ENCODE measurements at places on chromosomes 2 and 18.

DNA sequence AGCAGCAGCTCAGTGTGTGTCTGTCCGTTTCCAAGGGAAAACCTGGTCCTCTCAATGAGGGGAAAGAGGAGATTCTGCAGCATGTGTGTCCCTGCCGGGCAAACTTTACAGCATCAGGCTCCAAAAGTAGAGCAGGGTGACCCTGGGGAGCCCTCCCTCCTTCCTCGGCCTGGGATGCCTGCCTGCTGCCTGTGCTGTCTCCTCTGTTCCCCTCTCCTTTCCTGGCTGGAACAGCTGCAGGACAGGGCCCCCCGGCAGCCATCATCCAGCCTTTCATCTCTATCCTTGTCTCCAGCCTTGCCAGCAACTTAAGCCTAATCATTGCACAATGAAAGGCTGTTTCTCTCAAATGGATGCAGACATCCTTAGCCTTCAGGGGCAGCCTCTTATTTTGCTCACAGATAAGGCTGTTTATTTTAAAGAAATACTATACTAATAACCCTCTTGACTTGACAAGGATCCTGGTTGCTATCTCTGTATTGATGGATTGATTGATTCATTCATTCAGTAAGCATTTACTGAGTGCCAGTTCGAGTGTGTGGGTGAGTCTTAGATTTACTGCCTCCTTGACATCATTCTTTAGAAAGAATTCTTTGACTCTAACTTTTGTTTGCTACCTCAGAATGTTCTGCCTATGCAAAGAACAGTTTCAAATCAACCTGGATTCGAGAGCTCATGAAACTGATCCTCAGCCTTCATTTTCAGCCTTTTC lies 40.6 kb upstream of the EDAR start:
- DNase-seq = no peak

DNA sequence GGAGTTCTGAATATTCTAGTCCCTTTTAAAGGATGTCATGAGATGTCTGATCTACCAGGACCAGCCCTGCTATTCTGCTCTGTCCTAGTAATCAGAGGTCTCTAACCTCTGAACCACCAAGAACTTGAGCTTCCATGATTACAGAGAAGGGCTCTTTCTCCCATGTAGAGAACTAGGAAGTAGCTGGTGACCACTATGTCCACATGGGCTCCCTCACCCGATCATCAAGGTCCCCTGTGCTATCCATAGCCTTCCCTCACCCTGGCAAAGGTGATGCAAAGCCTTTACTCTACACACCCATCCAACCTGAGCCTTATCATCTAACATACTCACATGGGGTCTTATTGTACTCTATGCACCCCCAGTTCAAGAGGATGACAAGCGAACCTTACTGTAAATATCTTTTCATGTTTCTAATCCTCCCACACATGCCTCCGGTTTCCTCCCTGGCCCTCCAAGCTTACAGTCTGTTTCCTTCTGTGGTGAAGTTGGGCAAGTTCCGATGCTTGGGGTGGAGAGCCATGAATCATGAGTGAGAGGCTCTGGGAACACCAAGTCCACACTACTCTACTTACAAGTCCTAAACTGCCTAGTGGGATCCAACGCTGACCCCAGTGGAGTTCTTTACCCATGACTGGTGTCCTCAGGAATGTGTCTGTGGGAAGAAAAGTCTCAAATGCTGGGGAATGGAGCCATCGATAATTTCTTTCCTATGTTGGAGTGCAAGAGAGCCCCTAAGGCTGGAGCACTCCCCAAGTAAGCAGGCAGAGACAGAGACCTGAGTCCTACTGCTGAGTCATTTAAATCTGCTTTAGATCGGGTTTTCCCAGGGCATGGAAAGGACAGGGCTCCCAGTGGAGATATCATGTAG lies 73.3 kb upstream of the KLF7 start:
- DNase-seq = peak; percentile 100

DNA sequence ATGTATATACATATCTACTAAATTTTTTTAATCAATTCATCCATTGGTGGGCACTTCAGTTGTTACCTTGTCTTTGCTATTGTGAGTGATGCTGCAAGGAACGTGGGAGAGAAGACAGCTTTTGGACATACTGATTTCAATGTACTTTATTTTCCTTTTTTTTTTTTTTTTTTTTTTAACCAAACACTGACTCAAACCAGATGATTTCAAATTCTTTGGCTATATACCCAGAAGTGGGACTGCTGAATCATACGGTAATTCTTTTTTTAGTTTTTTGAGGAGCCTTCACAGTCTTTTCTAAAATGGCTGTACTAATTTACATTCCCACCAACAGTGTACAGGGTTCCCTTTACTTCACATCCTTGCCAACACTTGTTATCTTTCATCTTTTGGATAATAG lies 204.7 kb downstream of the INSIG2 start:
- peak; percentile 36 for DNase-seq

GRCh38 chr2:170088776-170089175 lies 89.2 kb upstream of the MYO3B start:
- no peak for DNase-seq

DNA sequence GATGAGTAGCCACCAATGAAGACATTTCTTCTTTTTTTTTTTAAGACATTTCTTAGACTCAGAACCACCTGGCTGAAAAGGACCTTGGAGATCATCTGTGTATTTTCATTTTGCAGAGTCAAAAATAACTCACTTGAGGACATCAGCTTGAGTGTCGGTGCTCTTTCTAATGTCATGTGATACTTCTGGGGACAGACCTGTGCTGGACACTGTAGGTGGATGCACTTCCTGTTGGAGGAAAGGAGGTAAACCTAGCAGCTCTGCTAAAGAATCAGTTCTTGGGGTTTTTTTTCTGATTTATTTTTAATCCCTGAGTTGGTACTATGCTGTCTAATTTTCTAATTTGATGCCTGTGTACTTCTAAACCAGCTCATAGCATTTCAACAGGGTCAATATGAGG lies 283.9 kb upstream of the CRIM1 start:
- no peak for DNase-seq

DNA sequence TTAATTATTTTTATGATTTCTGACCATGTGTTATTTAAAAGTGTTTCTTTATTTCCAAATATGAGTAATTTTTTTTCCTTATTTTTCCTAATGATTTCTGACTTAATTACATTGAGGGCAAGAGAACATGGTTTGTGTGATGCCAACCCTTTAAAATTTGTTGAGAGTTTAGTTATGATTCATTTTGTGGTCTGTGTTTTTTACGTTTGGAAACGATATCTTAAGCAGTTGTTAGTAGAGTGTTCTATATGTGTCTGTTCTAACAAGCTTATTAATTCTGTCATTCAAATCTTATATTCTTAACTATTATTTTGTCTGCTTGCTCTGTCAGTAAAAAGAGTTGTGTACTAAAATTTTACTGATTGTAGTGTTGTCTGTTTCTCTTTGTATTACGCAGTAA lies 15.0 kb downstream of the NAB1 start:
- no peak for DNase-seq

DNA sequence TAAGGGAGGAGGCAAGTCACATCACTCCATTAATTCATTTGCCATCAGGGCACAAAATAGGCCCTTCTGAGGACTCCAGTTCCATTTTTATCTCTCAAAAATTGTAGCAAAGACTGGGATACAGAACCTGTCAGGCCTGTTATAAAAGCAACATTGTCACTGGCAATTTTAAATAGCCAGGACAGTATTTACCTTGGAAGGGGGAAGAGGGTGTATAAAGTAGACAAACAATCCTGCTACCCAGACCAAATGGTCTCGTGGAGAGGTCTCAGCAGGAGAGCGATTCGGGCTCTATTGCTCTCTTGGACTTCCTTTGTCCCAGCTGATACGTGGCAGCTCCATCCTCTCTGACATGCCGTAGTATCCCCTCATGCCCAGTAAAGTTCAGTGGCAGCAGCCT lies 740.3 kb upstream of the HS6ST1 start:
- DNase-seq = no peak

- no peak for DNase-seq
Observed at GRCh38 chr18:65358306-65358705, 392.5 kb upstream of the CDH7 start.

DNA sequence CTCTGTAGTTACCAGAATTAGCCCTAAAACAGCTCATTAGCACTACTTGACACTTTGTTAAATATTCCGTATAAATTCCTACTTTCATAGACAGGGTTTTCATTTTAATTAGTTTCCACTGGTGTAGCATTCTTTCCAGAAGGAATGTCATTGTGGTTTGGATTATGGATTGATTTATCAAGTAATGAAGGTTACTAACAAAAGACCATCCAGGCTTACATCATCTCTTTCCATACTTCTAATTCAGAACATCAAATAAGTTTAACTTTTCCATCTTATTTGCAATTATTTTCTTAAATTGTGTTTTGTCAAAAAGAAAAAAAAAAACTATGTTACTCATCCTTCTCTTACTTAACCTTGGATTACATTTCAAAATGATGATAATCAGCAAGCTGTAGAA lies 231.8 kb upstream of the SPOPL start:
- no peak for DNase-seq

GRCh38 chr2:124272261-124272841 lies 247.3 kb downstream of the CNTNAP5 start:
- no peak for DNase-seq

DNA sequence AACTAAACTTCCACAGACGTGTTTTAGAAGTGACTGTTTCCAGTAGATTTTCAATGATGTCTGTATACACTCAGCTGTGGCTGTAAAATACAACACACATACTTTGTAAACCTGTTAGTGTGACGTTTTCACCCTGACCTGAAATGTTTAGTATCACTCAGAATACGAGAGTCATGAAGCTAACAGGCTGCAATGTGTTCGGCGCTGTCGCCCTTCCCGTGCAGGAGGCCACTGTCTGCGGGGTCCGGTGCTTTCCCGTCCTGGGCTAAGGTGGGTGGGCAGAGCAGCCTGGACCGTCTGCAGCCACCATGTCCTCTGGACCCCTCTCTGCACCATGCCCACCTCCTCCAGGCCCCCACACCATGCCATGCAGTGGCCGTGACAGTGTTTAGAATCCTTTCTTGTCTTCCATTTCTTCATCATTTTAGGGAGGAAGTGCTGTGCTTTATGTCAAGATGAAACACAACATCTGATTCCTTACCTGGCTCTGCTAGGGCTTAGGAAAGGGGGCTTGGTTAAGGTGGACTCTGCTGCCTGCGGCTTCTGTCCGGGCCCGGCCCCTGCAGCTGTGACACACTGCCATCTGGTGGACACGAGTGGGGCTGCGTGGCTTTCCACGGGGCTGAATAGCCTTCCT lies 53.8 kb upstream of the RBM44 start:
- no peak for DNase-seq

DNA sequence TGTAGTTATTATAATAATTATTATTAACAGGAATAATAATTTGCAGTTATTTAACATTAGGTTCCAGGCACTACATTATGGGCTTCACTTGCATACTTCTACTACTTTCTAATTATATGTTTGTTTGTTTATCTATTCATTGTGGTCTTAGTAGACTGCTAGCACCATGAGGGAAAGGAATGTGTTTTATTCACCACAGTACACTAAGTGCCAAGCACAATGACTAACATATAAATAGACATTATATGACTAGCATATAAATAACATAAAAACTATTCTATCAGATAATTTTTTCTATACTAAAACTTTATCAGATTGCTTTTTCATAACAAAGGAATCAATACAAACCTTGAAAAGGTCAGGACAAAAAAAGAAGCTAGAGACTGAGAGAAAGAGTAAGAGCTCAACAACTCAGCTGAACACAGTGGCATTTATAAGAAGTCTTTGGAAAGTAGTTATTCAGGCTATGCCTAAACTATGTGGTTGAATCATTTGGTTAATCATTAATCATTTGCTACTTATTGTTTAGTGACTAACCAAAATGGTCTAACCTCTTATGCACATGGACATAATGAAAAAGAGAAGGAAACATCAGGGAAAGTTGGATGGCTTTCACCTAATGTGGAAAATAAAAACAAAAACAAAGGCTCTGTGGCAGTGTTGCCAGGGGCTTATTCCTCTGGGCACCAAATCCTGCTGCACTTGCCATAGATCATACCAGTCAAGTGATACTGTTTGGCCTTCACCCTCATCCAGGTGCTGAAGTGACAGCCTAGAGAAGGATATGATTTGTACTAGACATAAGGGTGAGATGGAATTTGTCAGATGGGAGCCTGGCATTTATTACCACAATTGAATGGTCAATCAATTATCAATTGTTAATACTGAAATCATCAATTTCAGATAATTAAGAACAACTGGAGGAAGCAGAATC lies 174.9 kb downstream of the ETAA1 start:
- no peak for DNase-seq

GRCh38 chr18:8242151-8242696 lies 367.0 kb upstream of the RAB12 start:
- DNase-seq = no peak

DNA sequence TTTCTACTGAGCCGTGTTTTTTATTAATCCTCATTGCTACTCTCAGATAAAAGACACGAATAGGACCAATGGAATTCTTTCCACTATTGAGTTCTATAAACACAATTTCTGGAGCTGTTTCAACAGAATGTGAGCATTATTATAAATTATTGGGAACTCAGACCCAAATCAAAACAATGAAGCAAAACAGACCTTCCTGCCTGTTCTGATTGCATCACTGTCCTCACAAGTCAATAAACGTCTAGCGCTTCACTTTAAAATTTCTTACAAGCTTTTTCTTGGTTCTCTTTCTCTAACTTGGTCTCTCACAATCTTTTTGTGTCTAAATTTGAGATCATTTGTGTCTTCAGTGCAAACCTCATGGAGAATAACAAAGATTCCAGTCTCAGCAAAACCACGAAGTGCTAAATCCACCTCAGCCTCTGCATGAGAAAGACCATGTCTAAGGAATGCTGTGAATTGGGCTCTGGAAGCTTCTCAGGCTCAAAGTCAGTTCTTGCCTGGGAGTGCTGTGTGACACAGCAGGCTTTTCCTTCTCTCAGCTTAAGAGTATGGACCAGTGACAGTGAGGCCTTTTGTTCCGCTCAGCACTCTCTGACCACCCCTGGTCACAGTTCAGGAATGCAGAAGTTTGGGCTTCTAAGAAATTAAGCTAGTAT lies 22.8 kb downstream of the ARHGAP28 start:
- DNase-seq = no peak

DNA sequence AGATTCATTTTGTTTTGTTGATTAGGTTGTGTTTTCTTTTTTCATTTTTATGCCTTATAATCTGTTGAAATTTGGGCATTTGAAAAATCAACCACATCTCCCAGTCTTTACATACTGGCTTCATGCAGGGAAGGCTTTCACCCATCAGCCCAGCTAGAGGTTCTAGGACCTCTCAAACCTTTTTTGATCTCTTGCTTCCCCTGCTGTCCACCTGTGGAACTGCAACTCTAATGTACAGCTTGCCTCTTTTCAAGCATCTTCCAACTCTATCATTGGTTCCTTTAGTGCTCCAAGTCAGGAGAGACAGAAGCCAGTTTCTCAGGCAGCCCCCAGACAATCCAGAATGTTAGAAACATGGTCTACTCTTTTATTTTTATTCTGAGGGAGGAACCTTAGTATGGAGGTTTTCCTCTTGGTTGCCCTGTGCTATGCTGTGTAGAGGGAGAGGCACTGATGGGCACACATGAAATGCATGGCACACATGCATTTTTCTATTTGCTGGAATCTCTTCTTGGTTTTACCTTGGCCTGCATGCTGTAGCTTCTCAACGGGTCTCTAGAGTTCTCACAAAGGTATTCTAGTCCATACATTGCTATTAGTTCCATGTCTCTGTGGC lies 107.2 kb upstream of the L3MBTL4 start:
- peak; percentile 28 for DNase-seq

GRCh38 chr2:121791801-121792221 lies 36.4 kb downstream of the TSN start:
- DNase-seq = no peak

Measured in HS-5 (cell line).